Right ventricle myocardium superior (tissue), 1 donor: ENCODE measurements at places on chromosomes 4 and X. TPM values are rescaled to one million over a fixed set of nuclear protein-coding genes. Genes with fewer than 3 reads are reported as not detected.

DNA sequence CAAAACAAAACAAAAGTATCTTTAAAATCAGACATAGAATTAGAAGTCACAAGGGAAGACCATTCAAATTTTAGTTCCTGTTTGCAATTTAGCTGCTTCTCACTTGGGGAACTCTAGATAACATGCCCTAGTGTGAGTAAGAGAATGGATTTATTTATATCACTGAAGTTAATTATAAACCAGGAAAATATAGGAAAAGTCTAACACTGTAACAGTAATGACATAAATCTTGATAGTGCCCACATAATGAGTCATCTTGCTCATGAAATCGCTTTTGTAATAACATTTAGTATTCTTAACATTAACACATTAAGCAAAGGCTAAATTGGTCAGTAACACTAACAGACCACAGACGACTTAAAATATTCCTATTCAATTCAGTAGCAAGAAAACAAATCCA lies 710.7 kb downstream of the STPG2 start:
- no peak for DNase-seq

TRIM60 gene
- total RNA-seq, result not detected

- no peak for DNase-seq
Observed at GRCh38 chr4:42806303-42806835, 86.1 kb upstream of the GRXCR1 start.

DNA sequence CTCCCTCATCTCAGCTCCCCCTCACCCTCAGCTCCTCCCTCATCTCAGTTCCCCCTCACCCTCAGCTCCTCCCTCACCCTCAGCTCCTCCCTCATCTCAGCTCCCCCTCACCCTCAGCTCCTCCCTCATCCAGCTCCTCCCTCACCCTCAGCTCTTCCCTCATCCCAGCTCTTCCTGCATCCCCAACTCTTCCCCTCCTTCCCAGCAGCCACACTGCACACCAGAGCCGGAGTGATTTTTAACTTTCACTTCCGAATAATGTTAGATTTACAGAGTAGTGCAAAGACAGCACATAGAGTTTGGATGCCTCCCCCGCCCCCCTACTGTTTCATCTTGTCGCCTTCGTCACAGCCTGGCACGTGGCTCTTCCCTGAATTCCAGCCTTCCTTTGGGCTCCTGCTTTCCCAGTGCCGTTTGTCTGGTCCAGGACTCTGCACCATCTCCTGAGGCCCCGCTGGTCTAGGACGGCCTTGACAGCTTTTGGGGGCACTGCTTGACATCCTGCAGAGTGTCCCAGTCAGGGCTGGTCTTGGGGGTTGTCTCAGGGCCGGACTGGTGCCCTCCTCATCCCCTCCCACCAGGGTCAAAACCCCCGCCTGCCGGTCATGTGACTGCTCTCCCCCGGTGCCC lies 110.2 kb downstream of the FAM53A start:
- DNase-seq, result peak; percentile 30

GRCh38 chr4:127799711-127800110 lies 17.6 kb downstream of the HSPA4L start:
- DNase-seq, result no peak

DNA sequence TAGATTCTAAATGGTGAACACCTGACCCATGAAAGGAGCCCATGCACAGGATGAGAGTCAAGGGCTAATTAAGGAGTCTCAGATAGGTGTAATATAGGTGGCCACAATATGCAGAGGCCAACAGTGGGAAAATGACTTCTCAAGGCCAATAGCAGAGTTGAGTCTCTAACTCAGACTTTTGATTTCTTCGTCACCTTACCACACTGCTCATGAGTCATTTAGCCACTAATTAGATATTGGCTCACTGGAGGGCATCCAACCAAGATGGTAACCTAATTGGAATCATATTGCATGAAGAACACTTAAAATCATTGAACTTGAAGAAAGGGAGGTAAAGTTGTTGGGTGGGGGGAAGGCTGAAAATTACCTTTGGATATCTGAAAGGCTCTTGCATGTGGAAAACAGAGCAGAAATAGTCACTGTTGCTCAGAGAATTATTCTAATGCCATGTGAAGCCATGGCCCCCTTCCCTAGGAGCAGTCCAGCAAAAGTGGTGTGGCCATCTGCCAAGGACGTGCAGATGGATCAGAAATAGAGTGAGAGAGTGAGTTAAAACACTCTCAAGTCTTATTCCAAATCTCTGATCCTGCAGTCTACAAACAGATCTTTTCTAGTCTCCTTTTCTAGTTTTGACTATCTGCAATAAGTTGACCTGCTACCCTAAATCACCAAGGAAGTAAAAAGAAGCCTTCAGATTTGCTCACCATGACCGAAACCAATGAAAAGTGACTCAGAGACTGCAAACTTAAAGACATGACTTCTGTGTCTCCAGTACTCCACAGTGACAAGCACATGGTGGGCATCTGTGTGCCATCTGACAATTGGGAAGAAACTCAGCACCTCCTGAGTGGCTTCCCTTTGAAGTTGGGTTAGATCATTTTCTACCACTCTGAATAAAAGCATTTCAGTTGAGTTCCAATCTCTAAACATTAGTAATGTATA lies 93.9 kb upstream of the C1QTNF7 start:
- no peak for DNase-seq
